ENCODE measurements at places on chromosomes 4 and X. TPM values are rescaled to one million over a fixed set of nuclear protein-coding genes. Genes with fewer than 3 reads are reported as not detected.

The DACH2 gene
- not detected for total RNA-seq

The GRIA2 gene
- total RNA-seq: not detected

The STEEP1 gene
- 40.2 TPM for total RNA-seq

The AMOT gene
- 1.1 TPM for total RNA-seq

The SSX4 gene
- not detected for total RNA-seq

The RHOXF2 gene
- not detected for total RNA-seq

The ADH7 gene
- total RNA-seq: not detected

The PTCHD1 gene
- not detected for total RNA-seq

The SORCS2 gene
- total RNA-seq: 1.1 TPM

The PCDH11X gene
- not detected for total RNA-seq

The FAM47E gene
- 1.4 TPM for total RNA-seq

The MGAT4D gene
- total RNA-seq: not detected

The FAM13A gene
- total RNA-seq: 23.8 TPM

The SAGE1 gene
- under 0.01 TPM for total RNA-seq

The ABLIM2 gene
- total RNA-seq: 0.14 TPM

Data from smooth muscle cell of bladder (primary cell).